ENCODE measurements at places on chromosomes 11 and 22.

DNA sequence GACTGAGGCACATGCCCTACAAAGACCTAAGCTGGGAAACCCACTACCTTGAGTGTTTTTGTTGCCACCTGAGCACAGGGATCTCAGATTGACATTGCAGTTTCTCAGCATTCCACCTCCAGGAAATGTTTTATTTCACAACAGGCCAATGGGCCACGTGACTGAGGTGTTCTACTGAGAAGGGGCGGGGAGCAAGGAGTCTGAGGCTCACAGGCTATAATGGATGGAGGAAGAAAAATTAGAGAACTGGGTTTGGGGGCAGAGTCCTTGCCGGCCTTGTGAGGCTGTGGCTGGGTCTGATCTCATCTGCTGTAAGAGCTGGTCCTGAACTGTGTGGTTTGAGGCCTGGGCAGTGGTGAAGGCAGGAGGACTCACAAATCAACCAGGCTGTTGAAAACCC is 40.7 kb downstream of the ZNF202 start:
- DNase-seq = no peak

DNA sequence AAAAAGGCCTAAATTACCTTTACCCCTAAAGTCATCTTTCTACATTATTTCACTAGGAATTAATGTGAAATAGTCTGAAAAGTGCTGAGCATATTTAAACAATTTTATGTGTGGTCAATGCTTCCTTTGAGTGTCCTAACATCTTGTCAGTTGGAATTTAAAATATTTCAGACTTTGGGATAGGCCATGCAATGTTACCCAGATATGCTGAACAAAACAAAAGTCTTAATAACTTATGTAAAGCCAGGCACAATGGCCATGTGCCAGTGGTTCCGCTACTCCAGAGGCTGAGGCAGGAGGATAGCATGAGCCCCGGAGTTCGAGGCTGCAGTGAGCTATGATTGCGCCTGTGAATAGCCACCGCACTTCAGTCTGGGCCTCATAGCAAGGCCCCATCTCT is 137.4 kb downstream of the CADM1 start:
- DNase-seq = no peak

GRCh38 chr11:80505771-80506170 is 1064.9 kb upstream of the TENM4 start:
- DNase-seq = no peak

GRCh38 chr11:34642873-34643272 is 22.0 kb downstream of the EHF start:
- DNase-seq = no peak

DNA sequence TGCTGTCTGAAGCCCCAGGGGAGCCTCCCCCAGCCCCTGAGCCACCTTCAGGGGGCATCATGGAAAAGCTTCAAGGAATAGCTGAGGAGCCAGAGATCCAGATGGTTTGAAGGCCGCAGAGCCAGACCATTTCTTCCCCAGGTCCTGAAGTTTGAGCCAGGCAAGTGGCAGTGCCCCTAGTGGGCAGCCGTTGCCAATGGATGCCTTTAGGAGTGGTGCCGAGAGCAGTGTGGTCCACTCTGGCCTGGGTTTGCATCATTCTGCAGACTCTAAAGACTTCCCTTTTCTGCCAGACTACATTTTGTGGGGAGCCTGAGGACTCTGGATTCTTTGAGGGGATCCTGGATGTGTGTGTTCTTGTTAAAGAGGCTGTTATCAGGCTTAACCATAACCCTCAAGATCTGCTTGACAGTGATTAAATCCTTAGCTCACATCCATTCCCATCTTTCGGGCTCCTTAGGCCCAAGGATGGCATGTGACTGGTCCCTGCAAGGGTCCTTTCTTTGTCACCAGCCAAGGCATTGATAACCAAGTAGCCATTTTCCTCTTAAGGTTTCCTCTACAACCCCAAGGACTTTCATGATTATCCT is 13.1 kb downstream of the HINFP start:
- no peak for DNase-seq

DNA sequence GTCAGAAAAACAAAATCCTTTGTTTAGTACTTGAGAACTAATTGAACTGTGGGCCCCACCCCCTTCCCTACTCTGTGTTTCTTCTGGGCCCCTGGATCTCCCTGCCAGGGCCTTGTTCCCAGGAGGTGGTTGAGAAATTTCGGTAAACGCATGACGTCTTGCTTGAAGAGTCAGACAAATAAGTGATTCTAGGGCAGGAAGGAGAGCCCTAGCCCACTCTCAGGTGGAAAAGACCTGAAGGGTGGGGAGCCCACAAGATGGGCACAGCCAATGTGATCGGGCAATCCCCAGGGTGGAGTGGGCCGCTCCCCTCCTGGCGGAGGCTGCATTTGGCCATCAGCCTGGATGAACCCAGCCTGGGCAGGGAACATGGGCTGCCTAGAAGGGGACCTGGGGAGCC is 16.8 kb upstream of the P2RY2 start:
- no peak for DNase-seq

DNA sequence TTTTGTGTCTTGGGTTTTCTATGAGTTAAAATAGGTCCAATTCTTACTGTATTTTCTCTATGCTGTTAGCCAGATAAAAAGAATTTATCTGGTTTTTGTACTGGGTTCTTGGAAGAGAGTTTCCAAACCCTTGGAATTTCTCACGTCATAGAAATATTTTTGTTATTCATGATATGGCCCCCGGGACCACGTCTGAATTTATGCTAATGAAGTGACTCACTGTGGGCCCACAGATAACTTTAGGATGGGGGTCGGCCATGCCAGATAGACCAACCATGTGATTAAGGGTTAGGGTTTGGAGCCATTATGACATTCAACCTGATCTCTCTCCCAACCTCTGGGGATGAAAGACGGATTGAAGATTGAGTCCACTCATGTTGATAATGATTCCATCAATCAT is 35.6 kb upstream of the DDI1 start:
- DNase-seq = no peak

DNA sequence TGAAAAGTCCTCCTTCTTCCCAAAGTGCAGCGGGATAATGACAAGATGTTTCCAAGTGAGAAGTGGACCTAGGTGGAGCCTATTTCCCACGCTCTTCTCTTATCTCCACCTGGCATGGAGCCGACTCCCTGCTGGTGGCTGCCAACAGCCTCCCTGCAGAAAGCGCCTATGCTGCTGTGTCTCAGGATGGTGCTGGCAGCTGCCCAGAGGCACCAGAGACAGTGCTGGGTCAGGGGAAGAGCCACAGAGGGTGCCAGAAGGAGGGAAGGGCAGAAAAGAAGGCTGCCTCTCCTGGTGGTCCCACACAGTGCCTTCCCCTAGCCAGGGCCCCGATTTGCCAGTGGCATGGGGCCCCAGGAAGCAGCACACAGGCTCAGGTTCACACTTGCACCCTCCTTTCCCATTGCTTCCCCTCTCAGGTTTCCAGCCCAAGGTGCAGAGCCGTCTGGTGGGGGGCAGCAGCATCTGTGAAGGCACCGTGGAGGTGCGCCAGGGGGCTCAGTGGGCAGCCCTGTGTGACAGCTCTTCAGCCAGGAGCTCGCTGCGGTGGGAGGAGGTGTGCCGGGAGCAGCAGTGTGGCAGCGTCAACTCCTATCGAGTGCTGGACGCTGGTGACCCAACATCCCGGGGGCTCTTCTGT is 19.0 kb downstream of the CD5 start:
- DNase-seq = no peak

GRCh38 chr11:115364896-115365295 is 139.3 kb downstream of the CADM1 start:
- DNase-seq = no peak

DNA sequence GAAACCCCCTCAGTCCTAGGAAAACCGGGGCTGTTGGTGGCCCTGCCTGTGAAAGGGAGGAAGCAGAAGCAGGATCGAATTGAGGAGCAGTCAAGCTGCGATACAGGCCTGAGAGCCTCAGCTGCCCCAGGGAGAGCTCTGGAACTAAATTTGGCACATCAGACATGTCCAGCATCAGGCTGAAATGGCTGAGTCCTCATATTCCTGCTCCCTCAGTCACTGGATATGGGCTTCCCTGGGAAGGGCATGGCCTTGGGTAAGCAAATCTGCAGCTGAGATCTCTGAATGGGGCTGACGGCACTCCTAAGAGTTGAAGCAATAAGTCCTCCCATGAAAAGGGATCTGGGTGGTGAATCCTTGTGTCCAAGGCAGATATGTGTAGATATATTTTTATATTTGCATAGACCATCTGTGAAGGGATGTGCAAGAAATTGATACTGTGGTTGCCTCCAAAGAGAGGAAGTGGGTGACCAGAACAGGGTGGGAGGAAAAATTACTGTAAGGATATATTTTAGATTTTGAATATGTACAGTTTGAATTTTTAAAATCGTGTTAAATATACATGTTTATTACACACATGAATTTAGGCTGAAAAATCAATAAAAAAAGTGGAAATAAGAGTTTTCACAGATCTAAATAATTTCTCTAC is 45.5 kb downstream of the APIP start:
- no peak for DNase-seq

DNA sequence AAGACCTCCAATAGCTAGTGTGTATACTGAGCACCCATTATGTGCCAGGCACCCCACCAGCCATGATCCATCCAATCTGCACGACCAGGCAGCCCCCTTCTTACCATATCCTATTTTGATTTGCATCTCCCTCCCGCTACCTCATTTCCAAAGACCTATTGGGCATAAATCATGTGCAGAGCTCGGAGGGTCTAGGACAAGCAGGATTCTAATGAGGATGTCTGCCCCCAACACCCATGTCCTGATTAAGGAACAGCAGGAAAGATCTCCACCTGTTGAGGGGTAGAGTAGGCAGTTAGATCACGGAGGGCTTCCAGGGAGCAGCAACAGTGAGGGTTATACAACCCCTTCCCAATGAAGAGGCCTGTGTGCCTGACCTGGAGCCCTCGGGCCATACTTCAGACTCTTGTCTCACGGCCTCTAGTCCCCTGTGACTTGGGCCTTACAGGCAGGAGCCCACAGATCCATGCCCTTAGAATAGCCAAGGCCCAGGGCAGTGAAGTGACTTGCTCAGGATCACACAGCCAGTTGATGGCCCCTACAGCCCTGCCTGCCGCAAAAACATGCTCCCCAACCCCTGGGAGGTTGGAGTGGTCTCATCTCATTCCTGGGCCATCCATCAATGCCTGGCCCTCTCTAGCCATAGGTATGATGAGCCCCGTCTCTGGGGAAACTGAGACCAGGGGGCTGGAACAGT is 3.5 kb downstream of the RAB3IL1 start:
- no peak for DNase-seq

GRCh38 chr11:14972581-14973495 is 687 bp upstream of the CALCA start:
- no peak for DNase-seq

- DNase-seq = no peak
Measured at GRCh38 chr11:14619603-14620531, 23.7 kb upstream of the PDE3B start.
